ENCODE measurements at places on chromosomes 6 and 20. TPM values are rescaled to one million over a fixed set of nuclear protein-coding genes. Genes with fewer than 3 reads are reported as not detected.

Gene MUC21
- polyA plus RNA-seq, result not detected

Gene CTSA
- polyA plus RNA-seq, result 62.9 TPM

Gene SLC17A9
- polyA plus RNA-seq, result 1.5 TPM

Gene OXT
- 0.37 TPM for polyA plus RNA-seq
